ENCODE measurements at places on chromosomes 5 and 9.
A peak's percentile ranks its signal among the peaks of the same experiment; 100 is the strongest.

DNA sequence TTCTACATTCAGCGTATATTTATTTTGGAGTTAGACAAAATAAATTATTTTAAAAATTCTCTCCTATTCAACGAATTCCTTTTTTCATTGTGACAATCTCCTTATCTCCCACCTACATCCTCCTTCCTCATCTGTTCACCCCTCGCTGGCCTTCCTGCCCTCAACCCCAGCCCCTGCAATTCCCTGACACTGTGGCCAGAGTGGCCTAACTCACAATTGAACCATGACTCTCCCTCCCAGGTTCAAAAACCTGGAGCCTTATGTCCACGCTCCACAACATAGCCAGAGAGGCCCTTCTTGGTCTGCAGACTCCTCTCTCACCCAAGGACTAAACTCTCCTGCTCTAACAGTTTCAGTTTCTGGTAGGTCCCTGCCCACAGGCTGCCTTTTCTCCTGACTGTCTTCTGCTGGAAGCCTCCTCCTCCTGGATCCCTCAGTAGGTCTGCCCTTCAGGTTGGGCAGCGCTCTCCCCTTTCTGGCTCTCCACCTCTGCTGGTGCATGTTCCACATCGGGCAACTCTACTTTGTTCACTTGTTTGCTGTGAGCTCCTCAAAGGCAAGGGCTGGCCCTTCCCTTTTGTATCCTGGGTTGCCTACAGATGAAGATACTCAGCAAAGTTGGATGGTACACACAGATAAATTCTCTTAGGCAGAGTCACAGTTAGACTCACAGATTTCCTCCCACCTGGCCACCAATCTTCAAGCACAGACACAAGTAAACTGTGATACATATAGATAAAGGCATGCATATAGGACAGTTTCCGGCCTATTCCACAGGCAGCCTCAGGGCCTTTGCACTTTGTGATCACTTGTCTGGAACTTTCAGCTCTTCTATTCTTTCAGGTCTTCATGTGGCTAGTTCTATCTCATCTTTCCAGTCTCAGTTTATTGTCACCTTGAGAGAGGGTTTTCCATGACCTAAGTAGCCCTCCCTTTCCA is 19.8 kb upstream of the MYORG start:
- DNase-seq, result no peak

DNA sequence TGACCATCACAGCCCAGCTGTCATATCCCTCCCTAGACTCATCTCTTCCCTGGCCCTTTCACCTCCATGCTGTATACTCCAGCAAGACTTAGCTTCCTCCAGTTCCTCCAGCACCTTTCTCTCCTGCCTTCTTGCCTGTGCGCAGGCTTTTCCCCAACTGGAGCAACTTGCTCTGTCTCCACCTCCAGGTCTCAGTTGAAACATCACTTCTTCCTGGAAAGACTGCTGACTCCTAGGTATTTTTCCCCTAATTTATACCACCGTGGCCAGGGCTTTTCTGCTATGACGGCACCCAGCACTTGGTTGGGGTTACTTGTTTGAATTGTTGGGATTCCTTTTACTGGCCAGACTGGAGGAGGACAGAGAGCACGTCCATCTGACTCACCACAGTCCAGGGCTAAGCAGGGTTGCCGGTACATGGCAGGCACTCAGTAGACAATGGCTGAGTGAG is 67.5 kb downstream of the KCNIP1 start:
- DNase-seq, result peak; percentile 37

DNA sequence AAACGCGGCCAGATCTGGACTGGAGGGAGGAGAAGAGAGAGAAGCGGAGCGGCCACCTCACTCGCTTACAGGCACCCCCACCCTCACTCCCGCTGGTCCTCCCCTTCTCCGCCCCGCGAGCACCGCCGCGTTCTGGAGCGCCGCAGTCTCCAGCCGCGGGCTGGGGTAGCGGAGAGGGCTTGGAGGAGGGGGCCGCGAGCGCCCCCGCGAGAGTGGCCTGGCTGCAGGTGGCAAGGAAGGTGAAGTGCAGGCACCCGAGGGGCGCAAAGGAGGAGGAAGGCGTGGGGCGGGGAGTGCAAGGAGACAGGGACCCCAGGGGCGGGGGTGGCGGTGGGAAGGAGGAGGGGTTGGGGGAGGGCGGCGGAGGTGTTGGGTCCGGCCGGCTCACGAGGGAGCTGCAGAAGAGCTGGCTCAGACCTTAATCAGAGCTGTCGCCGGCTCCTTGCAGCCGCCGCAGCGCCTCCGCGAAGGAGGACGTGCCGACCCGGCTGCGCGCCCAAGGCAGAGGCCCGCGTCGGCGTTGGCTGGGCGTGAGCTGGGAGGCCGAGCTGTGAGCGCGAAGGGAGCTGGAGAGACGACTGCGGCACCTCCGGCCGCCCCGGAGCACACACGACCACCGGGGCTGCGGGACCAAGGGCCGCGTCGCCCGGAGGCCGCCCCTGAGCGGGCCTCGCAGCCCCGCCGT is at the start of gene DMRT3:
Gene DMRT3, plus strand, starts transcription at position 398 of the 685 bp plus-strand sequence. CDS start 347 bp downstream, outside the sequence.
- no peak for DNase-seq

- no peak for DNase-seq
Measured at GRCh38 chr9:101139082-101139481, 110.6 kb downstream of the PLPPR1 start.

DNA sequence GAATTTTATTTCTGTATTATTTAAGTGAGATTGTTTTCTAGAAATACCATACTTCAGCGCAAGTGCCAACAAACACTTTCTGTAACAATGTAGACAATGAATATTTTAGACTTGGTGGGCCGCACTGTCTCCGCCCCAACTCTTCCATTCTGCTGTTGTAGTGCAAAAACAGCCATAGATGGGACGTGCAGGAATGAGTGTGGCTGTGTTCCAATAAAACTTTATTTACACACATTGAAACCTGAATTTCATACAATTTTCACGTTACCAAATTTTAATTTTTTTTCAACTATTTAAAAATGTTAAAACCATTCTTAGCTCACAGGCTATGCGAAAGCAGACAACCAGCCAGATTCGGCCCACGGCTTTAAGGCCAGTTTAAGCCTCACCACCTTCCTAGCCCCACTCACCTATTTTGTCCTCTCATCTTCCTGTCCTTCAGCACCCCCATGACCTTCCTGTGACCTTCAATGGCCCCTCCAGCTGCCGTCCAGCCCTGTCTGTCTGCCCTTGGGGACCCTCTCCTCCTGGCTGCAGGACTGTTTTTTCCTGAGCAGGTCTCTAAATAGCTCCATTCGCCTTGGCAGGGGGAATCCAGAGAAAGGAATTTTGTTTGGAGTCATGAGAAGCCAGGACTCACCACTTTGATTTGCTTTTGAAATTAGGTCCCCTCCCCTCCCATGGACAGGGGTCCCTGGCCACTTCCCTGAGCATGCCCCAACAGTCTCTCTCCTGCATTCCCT is 11.2 kb upstream of the ANXA6 start:
- DNase-seq, result no peak

- DNase-seq, result no peak
Measured at GRCh38 chr9:133603135-133603927, 5.9 kb downstream of the FAM163B start.

GRCh38 chr5:111968459-111968858 is 211.5 kb upstream of the NREP start:
- DNase-seq, result peak; percentile 49

DNA sequence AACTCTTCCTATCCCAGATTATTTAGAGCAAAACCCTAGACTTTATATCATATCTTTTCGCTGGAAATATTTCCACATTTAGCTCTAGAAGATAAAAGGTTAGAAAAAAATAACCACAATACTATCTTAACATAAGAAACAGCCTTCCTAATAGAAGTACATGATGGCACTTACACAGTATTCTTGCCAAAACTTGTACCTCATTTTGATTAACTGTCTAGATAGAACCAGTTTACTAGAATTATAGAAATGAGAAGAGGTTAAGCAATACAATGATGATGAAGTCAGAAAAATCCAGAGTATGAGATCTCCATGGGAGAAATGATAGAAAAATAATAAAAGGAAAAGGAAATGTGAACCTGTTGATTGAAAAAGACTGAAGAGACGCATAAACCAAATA is 63.1 kb downstream of the SLC12A2 start:
- DNase-seq, result no peak

DNA sequence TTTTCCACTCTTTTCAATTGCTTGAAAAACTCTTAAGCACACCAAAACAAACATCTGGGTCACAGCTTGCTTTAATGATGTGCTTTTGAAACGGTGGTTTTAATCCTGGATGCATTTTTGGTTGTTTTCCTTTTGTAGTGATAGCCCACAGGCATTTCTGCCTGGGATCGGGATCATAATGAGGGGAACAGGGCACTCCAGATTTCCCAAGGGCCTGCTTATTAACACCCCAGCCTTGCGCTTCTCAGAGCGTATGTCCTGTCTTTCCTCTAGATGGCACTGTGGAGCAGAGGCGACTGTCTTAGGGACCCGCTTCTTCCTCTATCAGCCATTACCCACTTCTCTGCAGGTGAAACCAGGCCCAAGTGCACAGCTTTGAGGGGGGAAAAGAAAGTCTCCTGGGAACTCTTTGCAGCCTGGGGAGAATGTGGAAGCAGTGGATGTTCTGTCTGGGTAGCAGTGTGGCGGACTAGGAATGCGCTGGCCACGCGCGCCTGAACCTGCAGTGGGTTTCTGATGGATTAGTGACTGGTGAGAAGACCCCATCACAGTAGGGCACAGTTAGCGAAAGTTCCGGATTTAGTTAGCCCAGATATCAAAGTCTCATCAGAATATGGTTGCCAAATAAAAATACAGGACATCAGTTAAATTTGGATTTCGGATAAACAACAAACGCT is 190.1 kb downstream of the GNA14 start:
- DNase-seq, result peak; percentile 52

DNA sequence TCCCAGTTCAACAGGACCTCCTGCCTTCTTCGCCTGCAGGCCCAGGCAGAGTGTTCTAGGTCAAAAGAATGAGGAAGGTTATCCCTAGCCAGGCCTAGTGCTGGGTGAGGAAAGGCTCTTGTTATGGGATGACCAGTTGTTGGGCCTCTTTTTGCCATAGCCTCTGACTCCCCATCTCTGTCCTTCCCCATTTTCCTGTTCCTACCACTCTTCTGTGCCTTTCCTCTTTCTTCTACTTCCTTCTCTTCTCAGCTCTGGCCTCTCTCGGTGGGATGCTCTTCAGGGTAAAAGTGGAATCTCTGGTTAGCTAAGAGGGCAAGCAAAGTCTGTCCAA is 1.2 kb upstream of the PCDH1 start:
- no peak for DNase-seq

- no peak for DNase-seq
Measured at GRCh38 chr5:36666274-36666673, 59.9 kb downstream of the SLC1A3 start.

DNA sequence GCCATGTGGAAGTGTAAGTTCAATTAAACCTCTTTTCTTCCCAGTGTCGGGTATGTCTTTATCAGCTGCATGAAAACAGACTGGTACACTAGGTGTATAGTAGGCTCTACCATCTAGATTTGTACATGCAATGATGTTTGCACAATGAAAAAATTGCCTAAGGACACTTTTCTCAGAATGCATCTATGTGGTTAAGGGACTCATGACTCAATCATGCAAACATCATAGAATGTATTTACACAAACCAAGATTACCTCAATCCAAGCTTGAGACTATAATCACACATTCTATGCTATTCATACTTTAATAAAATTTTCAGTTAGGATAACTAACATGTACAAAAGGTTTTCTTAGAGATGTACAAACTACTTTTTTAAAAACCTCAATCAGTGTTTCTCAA is 1164.5 kb downstream of the CDH12 start:
- no peak for DNase-seq

Measured in stromal cell of bone marrow (primary cell).